ENCODE measurements at places on chromosomes 4 and X.

GRCh38 chr4:7424553-7425111 is 10.1 kb downstream of the PSAPL1 start:
- peak; percentile 12 for DNase-seq

DNA sequence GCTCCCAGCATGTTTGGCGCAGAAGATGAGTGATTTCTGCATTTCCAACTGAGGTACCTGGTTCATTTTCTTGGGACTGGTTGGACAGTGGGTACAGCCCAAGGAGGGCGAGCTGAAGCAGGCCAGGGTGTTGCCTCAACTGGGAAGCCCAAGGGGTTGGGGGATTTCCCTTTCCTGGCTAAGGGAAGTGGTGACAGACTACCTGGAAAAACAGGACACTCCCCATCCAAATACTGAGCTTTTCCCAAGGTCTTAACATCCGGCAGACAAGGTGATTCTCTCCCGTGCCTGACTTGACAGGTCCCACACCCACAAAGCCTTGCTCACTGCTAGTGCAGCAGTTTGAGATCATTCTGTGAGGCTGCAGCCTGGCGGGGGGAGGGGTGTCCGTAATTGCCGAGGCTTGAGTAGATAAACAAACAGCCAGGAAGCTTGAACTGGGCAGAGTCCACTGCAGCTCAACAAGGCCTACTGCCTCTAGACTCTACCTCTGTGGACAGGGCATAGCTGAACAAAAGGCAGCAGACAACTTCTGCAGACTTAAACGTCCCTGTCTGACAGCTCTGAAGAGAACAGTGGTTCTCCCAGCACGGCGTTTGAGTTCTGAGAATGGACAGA is 307.7 kb upstream of the ARSJ start:
- DNase-seq: no peak

DNA sequence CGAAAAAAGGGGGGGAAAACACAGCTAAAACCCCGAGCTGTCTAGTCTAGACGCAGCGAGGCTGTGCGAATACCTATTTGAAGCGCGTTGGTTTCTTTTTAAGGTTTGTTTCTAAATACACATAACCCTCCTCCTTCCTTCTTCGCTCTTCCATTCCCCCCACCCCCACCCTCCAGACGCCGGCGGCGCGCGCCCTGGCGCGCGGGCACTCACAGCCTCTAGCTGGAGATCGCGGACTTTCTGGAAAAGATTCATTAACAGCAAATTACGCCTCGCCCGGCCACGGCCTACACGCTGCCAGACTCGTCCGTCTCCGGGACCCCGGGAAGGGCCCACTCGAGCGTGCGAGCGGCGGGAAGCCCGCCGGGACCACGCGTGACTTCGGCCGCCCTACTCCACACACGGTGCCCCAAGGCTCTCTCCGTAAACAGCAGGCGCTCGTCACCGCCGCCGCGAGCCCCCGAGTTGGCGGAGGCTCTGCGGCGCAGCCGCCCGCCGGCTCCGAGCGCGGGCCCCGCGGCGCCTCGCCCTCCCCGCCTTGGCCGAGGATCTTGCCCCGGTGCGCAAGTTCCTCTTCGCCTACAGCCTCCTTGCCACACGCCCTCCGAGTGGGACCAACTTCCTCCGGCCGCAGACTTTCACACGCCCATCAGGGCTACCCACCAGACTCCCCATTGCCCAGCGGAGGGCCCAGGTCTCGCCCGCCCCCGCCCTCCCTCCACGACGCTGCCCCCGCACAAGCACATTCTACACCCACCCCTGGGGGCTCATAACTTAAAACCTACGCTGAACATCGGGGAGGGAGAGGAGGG is 2.0 kb downstream of the BCOR start:
- DNase-seq: no peak

DNA sequence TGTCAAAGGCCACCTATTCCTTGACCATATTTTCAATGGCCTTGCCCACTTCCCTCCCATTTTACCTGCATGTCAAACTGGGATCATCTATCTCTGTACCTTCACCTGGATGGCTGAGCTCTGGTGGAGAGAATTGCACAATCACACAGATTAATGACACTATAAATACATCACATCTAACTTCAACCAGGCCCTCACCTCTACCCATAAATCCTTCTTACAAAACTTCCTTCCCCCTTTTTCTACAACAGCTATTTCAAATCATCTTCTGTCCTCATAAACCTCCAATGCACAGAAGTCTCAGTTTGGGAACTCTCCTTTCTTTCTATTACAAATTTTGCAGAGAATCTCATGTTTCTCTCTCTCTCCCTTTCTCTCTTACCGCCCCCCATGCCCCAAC is 9.2 kb downstream of the PALLD start:
- no peak for DNase-seq

GRCh38 chr4:27835851-27836250 is 975.2 kb downstream of the STIM2 start:
- no peak for DNase-seq

DNA sequence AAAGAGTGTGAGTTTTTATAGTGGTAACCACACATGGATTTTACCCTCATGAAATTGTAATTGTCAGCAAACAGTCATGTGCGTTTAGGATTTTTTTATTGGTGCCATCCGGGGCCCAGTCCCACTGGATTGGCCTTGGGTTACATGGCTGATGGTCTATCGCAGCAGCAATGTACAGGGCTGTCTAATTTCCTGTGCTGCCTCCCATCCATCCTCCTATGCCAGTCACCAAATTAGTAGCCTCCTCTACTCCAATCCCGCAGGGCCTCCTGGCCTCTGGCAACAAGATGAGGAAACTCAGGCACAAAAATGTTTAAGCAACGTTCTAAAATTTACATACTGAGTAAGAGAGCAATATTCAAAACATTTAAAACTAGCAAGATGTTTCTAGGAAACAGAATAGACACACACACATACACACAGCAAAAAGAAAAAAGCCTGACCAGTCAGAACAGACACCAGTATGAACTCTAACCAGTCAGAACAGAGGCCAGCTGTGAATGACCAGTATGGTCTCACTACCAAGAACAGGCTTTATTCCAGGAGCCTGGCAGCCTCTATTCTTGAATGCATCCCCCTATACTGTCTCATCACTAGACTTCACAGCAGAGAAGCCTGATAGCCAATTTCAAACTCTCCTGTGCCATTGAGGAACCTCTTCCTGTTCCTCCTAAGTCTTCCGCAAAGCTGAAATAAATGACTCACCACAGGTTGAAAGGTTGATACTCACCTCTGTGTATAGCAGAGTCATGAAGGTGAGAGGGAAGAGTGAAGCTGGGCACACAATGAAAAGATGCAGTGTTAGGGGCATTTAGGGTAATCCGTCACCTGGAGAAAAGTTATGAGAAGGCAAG is 42.6 kb downstream of the CHRNA9 start:
- DNase-seq: no peak

DNA sequence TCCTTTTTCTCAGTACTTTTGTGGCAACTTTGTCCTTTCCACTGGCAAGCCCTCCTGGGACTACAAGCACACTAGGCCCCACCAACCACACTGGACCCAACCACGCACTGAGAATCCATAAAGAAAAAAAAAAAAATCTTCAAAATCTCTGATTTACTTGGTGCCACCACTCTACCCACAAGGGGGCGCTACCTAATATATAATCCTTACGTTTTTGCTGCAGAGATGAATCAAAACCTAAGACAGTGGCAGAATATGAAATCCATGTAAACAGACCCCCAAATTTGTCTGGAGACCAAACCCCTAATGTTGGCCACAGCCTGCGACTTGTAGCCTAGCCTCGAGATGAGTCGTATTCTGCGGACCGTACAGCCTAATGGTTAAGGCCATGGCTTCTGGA is 63.5 kb upstream of the ARHGAP36 start:
- peak; percentile 24 for DNase-seq

DNA sequence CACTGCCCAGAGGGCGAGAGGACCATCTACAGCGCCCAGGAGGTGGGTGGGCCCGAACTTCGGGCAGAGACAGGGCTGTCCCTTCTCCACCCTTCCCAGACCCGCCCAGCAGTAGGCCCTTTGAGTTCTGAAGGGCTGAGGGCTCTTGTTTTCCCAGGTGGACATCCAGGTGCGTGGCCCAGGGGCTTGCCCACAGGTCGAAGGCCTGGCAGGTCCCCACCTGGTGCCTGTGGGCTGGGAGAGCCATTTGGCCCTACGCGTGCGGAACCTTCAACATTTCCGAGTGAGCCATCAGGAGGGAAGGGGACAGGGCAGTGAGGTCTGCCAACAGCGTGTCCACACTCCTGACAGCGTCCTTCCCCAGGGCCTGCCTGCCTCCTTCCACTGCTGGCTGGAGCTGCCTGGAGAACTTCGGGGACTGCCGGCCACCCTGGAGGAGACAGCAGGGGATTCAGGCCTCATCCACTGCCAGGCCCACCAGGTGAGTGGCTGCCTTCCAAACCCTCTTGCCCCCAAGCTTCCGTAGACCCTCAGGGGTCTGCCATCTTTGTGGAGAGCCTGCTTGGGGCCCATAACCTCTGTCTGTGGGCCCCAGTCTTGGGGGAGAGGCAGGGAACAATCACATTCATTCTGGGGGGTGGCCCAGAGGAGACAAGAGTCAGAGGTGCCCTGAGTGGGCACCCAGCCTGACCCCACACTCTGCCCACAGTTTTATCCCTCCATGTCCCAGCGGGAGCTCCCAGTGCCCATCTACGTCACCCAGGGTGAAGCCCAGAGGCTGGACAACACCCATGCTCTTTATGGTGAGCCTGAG is 6.8 kb downstream of the PLXNB3 start:
- peak; percentile 7 for DNase-seq

GRCh38 chr4:156377036-156377710 is 423.5 kb upstream of the CTSO start:
- no peak for DNase-seq

- DNase-seq: no peak
These were observed 162.5 kb downstream of the GASK1B start for GRCh38 chr4:158010361-158010760.

DNA sequence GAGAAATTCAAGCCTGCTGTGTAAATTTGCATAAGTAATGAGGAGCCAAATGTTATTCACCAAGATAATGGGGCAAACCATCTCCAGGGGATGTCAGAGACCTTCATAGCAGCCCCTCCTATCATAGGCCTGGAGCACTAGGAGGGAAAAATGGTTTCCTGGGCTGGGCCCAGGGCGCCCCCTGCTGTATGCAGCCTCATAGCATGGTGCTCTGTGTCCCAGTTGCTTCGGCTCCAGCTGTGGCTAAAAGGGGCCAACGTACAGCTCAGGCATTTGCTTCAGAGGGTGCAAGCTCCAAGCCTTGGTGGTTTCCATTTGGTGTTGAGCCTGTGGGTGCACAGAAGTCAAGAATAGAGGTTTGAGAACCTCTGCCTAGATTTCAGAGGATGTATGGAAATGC is 859.3 kb downstream of the RPA4 start:
- peak; percentile 46 for DNase-seq

- no peak for DNase-seq
These were observed 117.2 kb downstream of the GATB start for GRCh38 chr4:151643564-151643963.

GRCh38 chrX:20116087-20116576 is 575 bp downstream of the MAP7D2 start:
- DNase-seq: no peak

DNA sequence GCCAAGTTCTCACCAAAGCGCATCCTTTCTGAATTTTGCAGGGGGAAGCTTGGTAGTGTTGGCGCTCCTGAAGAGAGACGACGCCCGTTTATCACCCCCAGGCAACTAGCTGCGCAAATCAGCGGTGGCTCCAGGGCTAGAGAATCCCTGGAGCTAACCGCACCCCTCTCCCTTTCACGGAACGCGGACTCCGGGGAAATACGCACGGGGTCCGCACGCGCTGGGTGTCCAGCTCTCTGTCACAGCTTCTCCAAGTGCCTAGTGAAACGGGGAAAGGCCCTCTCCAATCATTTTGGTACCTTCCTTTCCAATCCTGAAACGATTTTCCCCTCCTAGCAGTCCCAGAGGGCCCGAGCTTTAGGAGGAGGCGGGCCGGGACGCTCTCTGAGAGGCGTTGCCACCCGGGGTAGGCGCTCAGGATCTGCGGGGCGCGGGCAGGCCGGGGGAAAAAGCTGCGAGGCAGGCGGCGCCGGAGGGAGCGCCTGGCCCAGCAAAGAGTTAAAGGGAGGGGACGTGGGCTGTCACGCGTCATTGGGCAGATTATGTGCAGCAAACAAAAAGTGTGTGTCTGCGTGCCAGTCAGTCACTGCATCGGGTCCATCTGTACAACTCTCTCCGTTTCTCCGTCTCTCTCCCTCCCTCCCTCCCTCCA is at the start of gene PRDM8:
TSS of gene PRDM8 (plus strand) at position 582 of the 652 bp plus-strand sequence. CDS start 2,578 bp downstream, outside the sequence.
- DNase-seq: peak; percentile 92

- no peak for DNase-seq
These were observed 680 bp downstream of the MAEA start for GRCh38 chr4:1290165-1290977.

GRCh38 chr4:117001077-117001476 is 84.3 kb downstream of the TRAM1L1 start:
- peak; percentile 81 for DNase-seq

- DNase-seq: no peak
These were observed 1.6 kb downstream of the SNX25 start for GRCh38 chr4:185211035-185211434.

DNA sequence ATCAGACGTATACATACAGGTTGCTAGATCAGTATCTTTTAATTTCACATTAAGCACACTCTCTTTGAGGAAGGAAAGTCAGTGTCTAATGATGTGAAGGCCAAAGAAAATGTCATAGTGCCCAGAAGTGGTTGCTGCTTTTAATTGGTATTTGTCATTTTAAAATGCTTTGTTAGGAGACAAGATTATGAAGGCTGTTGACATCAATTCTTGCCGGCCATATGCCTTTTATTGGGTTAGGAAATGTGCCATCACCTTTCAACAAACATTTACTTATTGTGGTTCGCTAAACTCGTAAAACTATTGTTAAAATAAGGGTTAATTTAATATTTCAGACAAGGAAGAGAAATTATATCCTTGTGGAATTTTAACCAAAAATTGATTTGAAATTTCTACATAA is 32.2 kb downstream of the NFKB1 start:
- no peak for DNase-seq

GRCh38 chr4:34138385-34138784 is 2105.9 kb downstream of the ARAP2 start:
- DNase-seq: no peak

DNA sequence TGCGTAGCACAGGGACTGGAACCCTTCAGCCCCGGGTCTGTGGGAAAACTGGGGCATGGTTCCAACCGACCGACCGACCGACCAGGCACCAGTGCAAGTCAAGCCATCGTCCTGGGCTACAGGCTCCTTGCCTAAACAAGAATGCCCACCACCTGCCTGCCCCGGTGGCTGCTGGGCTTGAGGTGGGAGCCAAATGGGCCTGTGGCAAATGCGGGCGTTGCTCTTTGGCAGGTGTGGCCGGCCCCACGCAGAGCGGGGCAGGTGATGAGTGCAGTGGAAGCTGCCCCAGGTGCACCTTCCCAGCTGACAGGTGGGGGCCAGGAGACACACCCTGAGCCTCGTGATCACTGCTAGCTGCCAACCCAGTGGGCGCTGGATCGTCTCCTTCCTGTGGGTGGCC is 77.9 kb downstream of the MTMR1 start:
- DNase-seq: no peak

- no peak for DNase-seq
These were observed 122.7 kb upstream of the STS start for GRCh38 chrX:7024850-7025249.
